ENCODE measurements at places on chromosomes 1 and 21.

GRCh38 chr1:194014014-194014413 lies 827.6 kb upstream of the B3GALT2 start:
- DNase-seq, result no peak

DNA sequence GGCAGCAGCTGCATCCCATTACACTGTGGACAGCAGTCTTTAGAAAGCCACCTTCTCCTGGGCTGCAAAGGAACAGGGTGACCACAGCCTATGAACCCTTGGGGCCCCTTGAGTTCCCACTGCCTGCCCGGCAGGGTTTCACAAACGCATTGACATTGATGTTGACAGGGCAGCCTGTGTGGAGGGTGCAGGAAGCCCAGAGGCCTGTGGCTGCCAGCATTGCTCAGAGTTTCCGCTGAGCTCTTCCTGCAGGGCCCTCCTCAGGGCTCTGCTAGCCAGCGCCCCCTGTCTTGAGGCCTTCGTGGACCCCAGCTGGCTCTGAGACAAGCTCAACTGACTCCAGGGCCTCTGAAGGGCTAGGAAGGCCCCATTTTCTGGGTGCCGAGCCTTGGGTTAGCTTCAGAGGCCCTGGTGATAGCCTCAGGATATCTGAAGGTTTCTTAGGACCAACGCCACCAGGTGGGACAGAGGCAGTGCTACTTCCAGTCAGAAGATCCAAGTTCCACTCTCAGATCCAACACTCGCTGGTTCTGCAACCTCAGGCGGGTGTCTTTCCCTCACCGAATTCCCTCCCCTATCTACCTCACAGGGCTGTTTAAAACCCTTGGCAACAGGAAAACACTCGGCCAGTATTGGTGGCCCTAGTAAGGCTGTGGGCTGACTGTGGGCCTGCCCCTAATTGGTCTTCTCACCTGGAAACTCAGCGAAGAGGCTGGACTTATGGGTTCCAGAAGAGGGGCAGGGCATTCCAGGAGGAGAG lies 27.2 kb upstream of the EPS8L3 start:
- DNase-seq, result peak; percentile 56

GRCh38 chr1:212699625-212700222 lies at the start of gene BATF3:
Gene BATF3, minus strand, starts transcription at chr1:212699840. Its CDS starts 78 bp downstream, at chr1:212699762.
- DNase-seq, result peak; percentile 48

GRCh38 chr1:85708829-85709227 lies 595 bp upstream of the ZNHIT6 start:
- DNase-seq, result no peak

GRCh38 chr1:110542725-110543124 lies 23.8 kb upstream of the KCNA10 start:
- DNase-seq, result peak; percentile 29

- no peak for DNase-seq
Measured at GRCh38 chr1:91549041-91549735, 48.5 kb downstream of the CDC7 start.

GRCh38 chr1:166875302-166875733 lies 746 bp downstream of the TADA1 start:
- no peak for DNase-seq

DNA sequence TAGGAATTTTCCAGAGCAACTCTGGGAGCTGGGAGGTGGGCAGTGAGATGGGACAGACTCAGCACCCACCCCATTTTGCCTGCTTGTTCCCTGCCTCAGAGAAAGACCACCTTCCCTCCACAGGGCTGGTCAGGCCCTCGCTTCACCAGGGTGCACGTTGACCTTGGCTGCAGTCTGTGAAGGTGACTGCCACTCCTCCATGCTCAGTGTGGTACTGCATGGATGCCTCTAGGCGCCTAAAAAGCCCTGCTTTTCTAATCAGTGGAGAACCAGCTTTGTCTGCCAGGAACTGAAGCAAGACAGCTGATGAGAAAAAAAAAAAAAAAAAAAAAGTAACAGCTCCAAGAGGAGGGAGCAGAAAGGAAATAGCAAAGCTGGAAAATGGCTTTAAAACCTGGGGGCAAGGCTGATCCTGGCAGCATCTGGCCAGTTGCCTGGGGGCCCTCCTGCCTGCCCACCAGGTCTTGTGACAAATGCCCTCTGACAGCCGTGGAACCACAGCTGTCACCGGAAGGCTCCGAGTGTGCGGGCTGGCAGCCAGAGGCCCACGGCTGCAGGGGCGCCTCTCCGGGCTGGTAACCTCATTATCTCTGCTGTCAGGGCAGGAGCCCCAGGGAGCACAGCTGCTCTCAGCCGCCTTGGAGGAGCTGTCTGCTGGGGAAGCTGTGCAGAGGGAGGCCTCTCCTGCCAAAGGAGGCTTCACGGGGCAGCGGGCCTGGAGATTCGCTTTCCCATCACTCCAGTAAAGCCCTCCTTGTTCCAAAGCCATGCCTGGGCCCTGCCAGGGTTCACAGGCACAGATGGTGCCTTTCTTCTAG lies 13.7 kb downstream of the KIAA1614 start:
- peak; percentile 88 for DNase-seq

DNA sequence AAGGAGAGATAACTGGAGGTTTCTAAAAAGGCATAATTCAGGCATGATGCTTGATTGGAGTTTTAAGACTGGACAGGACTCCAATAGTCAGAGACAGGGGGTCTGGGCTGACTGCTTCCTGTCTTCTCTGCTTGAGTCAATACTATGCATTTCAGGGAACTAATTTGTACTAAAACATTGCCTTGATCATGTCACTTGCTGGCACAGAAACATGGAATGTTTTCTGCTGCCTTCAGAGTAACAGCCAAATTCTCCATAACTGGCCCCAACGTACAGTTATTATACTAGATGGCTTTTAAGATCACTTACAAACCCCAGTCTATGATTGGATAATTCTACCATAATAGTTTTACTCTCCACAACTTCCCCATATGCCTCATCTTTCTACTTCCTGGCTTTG lies 247.0 kb downstream of the DNM3 start:
- no peak for DNase-seq

- no peak for DNase-seq
Measured at GRCh38 chr1:36326499-36326898, 3.1 kb upstream of the EVA1B start.

DNA sequence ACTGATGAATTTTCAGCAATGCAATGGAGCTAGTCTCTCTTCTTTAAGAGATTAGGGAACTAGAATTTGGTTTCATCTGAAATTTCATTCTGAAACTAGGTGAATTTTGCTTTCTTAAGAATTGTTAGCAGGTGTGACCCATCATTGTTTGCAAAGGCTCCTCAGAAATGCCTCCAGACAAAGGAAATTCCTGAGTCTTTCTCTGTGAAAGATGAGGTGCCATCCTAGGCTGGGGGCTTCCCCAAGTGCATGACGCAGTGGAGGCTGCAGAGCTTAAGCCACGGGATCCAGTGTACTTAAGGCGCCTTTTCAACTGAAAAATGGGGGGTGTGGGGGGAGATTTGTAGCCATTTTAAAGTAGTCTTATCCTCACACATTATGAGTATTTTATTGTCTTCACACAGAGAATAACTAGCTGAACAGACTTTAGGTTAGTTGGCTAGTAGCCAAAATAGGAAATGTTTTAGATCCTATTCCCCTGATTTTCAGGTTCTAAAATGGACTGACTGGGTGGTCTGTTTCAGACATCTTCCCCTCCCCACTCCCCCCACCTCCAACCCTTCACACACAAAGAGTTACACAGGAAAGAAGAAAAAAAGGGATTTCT lies 202.0 kb downstream of the NFIA start:
- DNase-seq, result no peak

- DNase-seq, result no peak
Measured at GRCh38 chr1:155077758-155078445, 735 bp upstream of the EFNA3 start.

DNA sequence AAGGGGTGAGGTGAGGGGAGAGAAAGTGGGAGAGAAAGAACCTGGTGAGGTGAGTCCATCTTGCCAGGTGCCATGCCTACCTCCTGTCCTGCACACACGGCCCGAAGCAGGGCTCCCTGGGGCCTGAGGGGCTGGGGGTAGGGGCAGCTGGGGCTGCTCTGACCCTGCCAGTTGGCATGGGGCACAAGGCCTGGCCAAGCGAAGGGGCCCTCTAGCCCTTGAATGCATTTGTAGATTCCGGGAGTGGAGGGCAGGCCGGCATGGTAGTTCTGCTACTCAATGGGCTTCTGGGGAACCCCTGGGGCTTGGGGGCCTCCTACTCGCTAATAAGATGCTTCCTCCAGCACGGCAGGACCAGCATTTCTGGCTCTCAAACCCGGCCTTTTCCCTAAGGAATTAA lies 3.6 kb upstream of the PRDM16 start:
- no peak for DNase-seq

Measured in hindlimb muscle (tissue), 1 donor.